ENCODE measurements at places on chromosomes 12 and 14. TPM values are rescaled to one million over a fixed set of nuclear protein-coding genes. Genes with fewer than 3 reads are reported as not detected.

CRACR2A gene
- 3.0 TPM for total RNA-seq

ANKS1B gene
- 1.5 TPM for total RNA-seq

PARPBP gene
- 6.2 TPM for total RNA-seq

KRT75 gene
- not detected for total RNA-seq

CFAP54 gene
- total RNA-seq: 0.67 TPM

SMCO2 gene
- total RNA-seq: not detected

ABCD4 gene
- 20.0 TPM for total RNA-seq

ATF7IP gene
- 45.9 TPM for total RNA-seq

TAMALIN gene
- total RNA-seq: 64.9 TPM

TCL1A gene
- not detected for total RNA-seq

Measured in myocyte (in vitro differentiated cells).